A172 (cell line): ENCODE measurements at places on chromosomes 2 and 18.

- peak; percentile 27 for DNase-seq
Observed at GRCh38 chr2:62382757-62383156, 123.2 kb downstream of the TMEM17 start.

DNA sequence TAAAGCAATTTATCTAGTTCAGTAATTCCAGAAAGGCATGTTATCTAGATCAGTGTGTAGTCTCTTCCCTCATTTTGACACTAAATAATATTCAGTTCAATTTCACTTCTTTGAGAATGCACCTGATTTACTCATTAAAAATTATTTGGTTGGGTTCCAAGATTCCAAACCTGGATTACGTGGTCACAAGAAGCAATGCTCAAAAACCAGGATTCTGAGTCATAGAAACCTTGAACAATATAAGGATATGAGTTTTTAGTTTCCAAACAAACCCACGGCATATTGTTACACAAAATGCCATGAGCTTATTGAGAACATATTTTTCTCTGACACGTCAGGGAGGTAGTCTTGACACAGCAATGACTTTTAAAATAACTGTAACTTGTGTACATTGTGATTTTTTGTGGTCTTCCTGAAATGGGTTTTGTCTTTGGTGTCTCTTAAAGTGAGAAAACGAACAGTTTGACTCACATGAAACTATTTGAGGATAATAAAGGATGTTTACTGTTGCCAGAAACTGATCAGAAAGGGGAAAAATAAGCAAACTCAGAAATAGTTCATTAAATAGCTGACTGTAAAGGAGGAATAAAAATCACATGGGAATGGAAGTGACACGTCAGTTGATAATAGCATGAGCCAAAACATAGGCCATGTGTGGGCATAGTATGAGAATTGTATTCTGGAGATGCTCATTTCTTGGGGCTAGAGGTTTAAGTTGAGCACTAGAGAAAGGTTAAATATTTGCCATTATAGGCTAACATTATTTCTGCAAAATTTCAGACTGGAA lies 617.7 kb upstream of the CDH2 start:
- DNase-seq: peak; percentile 64

GRCh38 chr2:214378455-214379103 lies 32.3 kb upstream of the VWC2L start:
- DNase-seq: no peak

GRCh38 chr2:40534528-40534927 lies 82.6 kb upstream of the SLC8A1 start:
- peak; percentile 41 for DNase-seq

DNA sequence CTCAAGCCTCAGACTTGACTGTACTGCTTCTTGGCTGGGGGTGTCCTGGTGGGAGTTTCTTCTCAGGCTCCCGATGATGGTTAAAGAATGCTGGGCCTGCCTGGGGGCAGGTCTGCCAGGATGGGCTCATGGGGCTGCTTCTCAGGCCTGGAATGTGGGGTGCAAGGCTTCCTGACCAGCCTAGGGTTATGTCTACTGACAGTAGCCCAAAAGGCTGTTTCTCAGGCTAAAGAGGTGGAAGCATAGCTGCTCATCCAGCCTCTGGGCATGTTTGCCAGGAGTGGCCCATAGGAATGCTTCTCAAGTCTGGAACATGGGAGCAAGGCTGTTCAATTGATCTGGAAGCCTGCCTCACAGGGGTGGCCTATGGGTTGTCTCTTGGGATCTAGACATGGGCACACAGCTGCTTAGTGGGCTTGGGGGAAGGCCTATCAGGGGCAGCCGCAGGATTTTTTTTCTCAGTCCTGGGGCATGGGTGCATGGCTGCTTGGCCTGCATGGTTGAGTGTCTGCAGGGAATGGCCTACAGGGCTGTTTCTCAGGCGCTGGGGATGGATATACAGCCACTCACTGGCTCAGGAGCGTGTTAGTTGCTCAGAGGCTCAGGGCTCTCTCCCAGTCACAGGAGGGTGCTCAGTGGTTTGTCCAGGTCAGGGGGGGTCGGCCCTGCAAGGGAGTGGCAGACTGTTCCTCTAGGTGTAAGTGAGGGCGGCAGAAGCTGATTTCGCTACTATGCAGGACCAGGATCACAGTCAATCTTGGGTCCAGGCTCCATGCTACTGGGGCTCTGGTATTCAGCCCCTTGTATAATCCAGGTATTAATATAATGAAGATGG lies 617.3 kb upstream of the REG3G start:
- no peak for DNase-seq

DNA sequence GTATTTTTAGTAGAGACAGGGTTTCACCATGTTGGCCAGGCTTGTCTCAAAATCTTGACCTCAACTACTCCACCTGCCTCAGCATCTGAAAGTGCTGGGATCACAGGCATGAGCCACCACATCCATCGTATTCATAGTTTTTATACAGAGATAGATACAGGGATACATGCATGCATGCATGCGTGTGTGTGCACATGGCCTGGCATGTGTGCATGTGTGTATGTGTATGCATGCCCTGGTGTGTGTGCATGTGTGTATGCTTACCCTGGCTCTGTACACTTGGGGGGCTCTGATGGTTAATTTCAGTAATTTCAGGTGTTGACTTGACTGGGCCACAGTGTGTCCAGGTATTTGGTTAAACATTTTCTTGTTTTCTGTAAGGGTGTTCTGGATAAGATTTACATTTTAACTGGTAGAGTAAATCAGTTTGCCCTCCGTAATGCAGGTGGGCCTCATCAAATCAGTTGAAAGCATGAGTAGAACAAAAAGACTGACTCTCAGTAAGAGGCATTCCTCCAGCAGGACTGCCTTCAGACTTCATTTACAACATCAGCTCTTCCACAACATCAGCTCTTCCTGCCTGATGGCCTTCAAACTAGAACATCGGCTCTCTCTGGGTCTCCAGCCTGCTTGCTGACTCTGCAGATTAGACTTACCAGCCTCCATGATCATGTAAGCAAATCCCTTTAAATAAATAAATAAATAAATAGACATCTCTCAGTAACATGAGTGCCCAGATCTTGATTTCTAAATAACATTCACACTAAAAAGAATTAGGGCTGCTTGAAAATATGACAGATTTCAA lies 30.8 kb downstream of the SESTD1 start:
- no peak for DNase-seq

DNA sequence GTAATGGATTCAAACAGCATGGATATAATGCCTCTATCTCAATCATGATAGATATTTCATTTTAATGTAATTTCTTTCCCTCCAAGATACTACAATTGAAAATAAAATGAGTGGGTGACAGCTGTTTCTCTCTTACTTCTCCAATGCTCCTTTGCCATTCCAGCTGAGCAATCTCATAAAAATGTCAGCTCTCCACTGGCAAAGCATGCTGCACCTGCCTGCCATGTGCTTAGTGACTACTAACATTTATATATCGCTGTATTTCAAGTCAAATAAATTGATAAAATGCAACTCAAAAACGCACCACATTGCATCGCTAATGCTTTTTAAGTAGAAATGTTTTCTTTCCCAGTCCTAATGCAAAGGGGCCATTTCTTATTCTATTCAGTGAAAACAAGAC lies 1093.9 kb downstream of the CBLN2 start:
- no peak for DNase-seq

DNA sequence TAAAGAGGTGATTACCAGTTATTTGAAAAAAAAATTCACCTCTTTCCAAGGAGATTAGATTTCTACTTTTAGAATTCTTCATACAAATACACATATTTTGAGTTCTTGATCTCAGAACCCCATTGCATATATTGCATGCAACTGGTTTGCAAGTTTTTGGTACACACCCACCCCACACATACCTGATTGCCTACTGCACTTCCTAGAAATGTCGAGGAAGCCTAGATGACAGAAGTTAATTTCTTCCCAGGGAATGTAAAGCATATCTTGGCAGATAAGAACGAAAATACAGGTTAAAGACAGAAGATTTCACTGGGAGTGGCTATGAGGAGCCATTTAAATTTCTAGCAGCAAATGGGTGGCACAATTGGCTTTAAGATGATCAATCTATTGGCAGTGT lies 67.1 kb upstream of the IL1R1 start:
- no peak for DNase-seq

GRCh38 chr2:19854596-19855541 lies 46.9 kb downstream of the TTC32 start:
- DNase-seq: no peak
